Stimulated activated CD8-positive, alpha-beta memory T cell treated with anti-CD3 and anti-CD28 coated beads, Interleukin-2, amount 100 ng/mL, for 1 hour (primary cell): ENCODE measurements at places on chromosomes 6 and 20.

- DNase-seq = no peak
Observed at GRCh38 chr6:120056085-120056484, 706.5 kb upstream of the MAN1A1 start.

DNA sequence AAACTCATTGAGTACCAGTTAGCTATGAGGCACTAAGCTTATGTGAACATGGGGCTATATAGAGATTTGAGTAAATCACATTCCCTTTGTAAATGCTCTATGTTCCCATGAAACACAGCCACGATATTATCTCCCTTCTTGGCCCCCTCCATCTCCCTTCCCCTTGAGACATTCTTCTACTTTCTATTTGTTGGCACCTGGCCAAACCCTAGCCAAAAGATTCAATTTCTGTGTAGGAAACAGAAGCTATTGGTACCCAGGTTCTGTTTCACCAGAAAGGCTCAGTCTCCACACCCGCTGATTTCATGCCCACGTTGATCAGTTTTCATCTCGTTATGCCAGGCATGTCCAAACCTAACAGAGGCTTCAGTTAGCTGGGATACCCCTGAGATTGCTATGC lies 145.5 kb upstream of the LAMP5 start:
- no peak for DNase-seq

DNA sequence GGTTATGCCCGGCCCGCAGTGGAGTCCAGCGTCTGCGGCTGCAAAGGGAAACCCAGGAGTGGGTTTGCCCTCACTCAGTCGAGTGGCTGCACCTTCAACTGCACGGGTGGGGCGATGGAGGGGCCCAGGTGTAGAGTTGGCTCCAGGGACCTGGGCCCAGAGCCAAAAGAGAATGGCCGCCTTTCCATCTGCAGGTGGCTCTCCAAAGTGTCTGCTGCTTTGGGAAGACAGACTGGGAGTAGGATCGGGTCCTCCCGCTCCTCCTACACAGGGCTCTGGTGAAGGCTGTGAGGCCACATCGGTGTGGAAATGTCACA lies 80.1 kb downstream of the PTPN1 start:
- no peak for DNase-seq

- DNase-seq = no peak
Observed at GRCh38 chr6:168395983-168396382, 45.0 kb upstream of the SMOC2 start.

DNA sequence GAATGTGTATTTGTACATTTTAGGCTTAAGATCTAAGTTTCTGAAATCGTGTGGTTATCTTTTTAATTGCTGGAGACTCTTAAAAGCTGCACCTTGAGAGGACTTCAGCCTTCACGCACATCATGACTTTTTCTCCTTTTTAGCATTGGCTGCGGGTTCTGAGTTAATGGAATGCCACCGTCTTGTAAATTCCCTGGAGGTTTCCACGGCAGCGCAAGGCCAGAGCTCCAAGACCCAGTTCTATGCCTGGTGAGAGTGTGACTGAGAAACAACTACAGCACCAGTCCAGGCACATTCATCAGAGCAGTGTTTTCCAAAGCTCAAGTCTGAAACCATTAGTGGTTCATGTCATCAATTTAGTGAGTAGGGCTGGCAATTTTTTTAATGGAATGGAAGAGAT lies 23.0 kb downstream of the PRR18 start:
- DNase-seq = no peak
